ENCODE measurements at places on chromosomes 5 and 9.

GRCh38 chr5:14211818-14212803 lies 69.0 kb downstream of the TRIO start:
- no peak for DNase-seq

- DNase-seq, result no peak
Observed at GRCh38 chr5:50302815-50303490, 138.1 kb downstream of the EMB start.

GRCh38 chr9:107351382-107352045 lies 68.4 kb downstream of the RAD23B start:
- DNase-seq, result no peak

- DNase-seq, result no peak
Observed at GRCh38 chr9:123174887-123175518, 93.4 kb downstream of the STRBP start.

DNA sequence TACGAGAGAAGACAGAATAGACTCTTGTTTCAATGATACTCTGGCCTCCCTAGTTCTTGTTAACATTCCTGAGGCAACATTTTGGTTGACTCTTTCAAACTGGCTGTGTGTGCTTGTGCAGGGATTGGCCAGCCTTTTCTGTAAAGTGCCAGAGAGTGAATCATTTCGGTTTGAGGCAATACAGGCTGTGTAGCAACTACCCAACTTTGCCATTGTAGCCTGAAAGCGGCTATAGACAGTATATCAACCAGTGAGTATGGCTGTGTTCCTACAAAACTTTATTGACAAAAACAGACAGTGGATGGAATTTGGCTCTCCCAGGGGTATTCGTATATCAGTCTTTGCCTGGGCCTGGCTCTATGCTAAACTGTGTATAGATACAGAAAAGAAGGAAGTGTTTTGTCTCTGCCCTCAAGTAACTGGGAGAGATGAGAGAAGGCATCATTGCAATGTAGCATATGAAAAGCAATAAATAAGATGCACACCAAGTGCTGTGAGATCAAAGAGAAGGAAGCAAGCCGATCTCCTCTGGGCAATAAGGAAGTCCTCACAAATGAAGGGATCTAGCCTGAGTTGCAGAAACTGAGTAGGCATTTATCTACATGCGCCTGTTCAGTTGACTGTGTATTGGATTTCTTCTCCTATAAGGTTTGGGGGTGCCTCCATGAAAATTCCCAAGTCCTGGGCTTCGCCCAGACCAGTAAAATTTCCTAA lies 568.0 kb upstream of the KLF4 start:
- DNase-seq, result no peak

DNA sequence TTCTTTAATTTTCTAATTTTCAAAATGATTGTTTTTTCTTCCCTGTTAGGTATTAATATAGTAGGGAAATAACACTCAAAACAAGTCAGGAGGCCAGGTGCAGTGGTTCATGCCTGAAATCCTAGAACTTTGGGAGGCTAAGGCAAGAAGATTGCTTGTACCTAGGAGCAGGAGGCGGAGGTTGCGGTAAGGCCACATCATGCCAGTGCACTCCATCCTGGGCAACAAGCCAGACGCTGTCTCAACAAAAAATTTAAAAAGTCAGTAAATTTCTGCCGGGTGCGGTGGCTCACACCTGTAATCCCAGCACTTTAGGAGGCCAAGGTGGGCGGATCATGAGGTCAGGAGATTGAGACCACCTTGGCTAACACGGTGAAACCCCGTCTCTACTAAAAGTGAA lies 10.2 kb upstream of the CDK7 start:
- DNase-seq, result no peak

- DNase-seq, result no peak
Observed at GRCh38 chr5:4802044-4802443, 338.1 kb upstream of the ADAMTS16 start.

DNA sequence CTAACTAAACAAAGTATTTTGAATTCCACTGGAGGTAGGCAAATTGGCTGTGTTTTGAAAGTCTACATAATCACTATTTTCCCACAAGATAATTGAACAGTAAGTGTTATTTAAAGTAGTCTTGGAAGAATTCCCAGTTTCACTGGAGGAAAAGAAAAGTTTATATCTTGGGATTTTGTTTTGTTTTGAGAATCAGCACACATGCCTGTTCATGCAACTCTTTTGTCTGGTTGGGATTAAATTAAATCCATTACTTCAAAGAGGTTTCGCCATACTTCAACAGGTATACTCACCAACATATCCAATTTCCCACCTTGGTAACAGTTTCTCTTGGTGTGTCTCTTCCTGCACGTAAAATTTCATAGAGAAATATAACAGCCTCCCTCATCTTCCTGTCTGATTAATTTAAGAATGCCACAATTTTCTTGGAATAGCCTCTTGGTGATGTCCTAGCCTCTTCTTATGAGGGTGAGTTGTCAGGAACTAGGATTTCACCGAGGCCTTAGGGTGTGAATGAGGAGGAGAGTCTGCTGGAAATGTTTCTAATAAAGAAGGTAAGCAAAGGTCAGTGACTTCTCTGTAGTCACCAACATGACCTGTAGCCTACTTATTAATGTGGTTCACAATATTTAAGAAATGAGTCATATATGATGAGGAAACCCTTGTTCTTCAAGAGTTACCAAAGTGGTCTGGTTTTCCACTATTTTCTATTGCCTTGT lies 48.1 kb downstream of the ITGA2 start:
- no peak for DNase-seq

DNA sequence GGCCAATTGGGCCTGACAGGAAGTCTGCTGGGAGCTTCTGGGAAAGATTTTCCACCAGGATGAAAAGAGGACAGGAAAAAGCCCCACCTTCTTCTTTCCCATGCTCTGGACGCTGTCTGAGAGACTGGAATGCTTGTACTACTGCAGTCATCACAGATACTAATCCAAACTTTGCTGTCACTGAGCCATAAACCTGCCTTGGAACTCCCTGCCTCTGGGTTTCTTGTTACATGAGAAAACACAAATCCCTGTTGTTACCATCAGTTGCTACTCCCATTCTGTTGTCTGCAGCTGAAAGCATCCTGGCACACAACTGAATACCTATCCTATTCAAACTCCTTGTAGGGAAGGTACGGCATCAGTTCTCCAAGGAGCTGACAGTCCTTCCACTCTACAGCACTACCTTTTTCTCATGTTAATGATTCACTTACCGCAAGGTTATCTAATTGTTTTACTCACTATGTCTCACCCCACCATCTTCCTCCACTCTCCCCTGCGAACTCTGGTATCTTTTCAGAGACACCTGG lies 167.5 kb downstream of the CDK5RAP2 start:
- no peak for DNase-seq

DNA sequence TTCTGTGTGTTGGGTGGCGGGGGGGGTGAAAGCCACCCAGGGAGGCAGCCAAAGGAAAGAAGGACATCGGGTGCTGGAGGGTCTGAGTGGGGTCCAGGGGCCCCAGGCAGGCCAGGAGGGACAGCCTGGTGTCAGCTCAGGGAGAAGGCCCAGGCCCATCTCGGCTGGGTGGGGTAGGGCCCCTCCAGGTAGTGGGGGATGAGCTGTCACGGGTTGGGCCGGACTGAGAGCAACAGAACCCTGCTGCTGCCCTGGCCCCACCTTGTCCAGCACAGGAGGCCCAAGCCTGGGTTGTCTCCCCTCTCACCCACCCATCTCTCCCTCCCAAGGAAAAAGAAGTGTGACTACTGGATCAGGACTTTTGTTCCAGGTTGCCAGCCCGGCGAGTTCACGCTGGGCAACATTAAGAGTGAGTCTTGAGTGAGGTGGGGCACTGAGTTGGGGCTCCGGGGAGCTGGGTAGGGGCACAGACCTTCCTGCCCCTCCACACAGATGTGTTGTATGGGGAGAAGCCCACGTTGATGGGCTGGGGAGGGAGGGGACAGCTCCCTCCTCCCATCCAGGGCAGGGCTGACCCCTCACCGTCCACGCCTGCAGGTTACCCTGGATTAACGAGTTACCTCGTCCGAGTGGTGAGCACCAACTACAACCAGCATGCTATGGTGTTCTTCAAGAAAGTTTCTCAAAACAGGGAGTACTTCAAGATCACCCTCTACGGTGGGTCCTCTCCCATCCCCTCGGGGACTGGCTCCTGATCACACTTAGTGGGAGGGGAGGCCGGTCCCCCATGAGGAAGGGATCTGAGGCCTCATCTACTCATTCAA lies 2.3 kb downstream of the LCN2 start:
- no peak for DNase-seq

GRCh38 chr5:178078197-178079010 lies 34.9 kb upstream of the N4BP3 start:
- no peak for DNase-seq

DNA sequence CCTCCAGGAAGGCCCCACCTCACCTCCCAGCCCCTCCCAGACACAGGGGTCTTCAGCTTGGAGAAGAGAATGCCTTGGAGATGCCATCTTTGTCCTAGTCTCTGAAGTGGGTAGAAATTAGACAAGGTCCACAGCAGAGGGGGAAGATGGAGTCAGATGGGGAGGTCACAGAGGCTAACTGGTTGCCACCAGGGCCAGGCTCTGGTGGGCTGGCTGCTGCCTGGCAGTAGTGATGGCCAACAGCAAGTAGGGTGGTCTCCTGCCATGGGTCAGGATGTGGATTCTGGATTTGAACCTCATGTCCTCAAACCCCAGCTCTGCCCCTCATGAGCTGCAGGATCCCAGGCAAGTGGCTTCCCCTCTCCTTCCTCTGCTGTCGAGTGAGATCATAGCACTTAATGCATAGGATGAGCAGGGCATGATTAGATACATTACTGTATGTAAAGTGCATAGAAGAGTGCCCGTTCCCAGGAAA lies 38.7 kb upstream of the NEK6 start:
- DNase-seq, result no peak
